ENCODE measurements at places on chromosomes 5 and 9.

DNA sequence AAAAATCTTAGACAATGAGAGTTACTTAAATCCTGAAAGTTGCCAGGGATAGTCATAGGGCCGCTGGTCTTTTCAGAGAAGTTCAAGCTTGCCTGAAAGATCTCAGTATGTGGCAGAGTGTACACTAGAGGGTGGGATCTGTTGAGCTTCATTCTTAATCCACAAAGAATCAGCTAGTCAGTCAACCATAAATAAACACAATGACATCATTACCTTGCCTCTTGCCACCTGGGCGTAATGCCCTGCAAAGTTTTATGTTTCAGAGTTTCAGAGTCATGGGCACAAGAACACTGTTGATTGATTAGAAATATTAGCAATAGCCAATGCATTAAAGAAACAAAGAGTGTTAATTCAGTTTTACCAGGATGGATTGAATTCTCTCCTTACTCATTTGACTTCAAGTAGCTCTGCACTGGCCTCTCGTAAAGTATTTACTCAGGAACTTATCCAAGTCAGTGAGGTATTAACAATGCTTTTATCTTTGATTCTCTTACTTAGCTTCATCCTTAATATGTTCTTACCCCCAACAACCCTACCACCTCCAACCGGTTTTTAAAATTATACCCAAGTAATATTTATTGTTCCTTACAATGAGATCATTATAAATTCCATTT, 14.3 kb upstream of the ANXA1 start:
- DNase-seq: no peak
- H3K27me3 ChIP-seq: no peaks in the 10 kb centered on the region
- peaks cover 13% of the 10 kb centered on the region for H3K4me1 ChIP-seq
- H3K36me3 ChIP-seq: no peaks in the 10 kb centered on the region
- H3K27ac ChIP-seq: no peak overlapping the region

- H3K4me1 ChIP-seq: no peaks in the 10 kb centered on the region
- H3K27me3 ChIP-seq: no peaks in the 10 kb centered on the region
- DNase-seq: no peak
- no peak overlapping the region for H3K4me3 ChIP-seq
- no peak overlapping the region for H3K27ac ChIP-seq
Observed at GRCh38 chr5:2105141-2105540, 222.4 kb upstream of the IRX4 start.

DNA sequence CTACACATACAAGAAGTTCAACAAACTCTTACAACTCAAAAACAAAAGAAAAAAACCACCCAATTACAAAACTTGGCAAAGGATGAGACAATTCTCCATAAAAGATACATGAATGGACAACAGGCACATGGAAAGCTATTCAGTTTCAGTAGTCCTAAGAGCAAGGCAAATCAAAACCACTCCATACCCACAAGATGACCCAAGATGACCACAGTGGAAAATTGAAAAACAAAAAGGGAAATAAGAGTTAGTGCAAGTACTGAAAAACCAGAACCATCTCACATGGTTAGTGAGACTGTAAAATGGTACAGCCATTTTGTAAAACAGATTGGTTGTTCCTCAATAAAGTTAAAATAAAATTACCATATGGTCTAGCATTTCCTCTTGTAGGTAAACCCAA, 287.1 kb upstream of the CDH9 start:
- H3K27me3 ChIP-seq: no peaks in the 10 kb centered on the region
- H3K4me3 ChIP-seq: no peak overlapping the region
- no peak for DNase-seq
- H3K36me3 ChIP-seq: no peaks in the 10 kb centered on the region

GRCh38 chr5:17383526-17383925, 114.5 kb upstream of the TAF11L2 start:
- no peak overlapping the region for H3K4me3 ChIP-seq
- H3K4me1 ChIP-seq: no peaks in the 10 kb centered on the region
- no peak overlapping the region for H3K27ac ChIP-seq
- no peaks in the 10 kb centered on the region for H3K27me3 ChIP-seq

DNA sequence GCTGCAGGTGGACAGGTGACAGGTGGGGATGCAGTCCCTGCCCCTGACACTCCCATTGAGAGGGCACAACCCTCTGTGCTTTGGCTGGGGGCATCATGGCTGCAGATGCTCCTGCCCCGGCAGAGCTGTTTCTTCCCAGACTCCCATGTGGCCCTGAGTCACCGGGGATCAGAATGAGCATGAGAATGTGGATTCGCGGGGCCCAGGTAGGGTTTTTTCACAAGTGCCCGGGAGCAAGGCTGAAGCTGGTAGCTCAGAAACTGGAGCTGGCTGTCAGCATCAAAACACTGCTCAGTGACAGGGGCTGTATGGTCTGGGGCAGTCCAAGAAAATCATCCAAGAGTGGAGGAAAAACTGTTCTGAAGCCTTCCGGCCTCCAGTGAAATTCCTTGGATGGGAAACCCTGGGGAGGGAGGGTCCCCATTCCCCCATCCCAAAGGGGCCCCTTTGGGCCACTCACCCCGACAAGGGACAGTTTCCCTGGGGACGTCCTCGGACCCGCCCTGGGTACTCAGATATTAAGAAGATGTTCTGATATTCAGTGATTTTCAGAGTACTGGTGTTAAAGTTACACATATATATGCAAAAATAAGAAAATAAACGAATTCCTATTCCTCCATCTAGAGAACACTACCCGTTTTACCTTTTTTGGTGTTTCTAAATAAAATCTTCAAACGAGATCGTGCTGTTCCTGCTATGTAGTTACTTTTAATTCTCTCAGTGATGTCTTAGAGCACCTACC, 120.1 kb upstream of the LPCAT1 start:
- H3K27ac ChIP-seq: no peak overlapping the region
- peak; percentile 40 for DNase-seq
- peaks cover 4% of the 10 kb centered on the region for H3K4me1 ChIP-seq
- no peaks in the 10 kb centered on the region for H3K36me3 ChIP-seq
- no peak overlapping the region for H3K4me3 ChIP-seq
- H3K27me3 ChIP-seq: peaks cover 21% of the 10 kb centered on the region

GRCh38 chr5:33422191-33422590, 18.6 kb upstream of the TARS1 start:
- H3K36me3 ChIP-seq: no peaks in the 10 kb centered on the region
- DNase-seq: no peak
- H3K27me3 ChIP-seq: no peaks in the 10 kb centered on the region
- no peak overlapping the region for H3K4me3 ChIP-seq
- no peak overlapping the region for H3K27ac ChIP-seq
- no peaks in the 10 kb centered on the region for H3K4me1 ChIP-seq

GRCh38 chr9:90176901-90177300, 465.7 kb downstream of the DIRAS2 start:
- H3K27ac ChIP-seq: no peak overlapping the region
- no peak for DNase-seq
- H3K27me3 ChIP-seq: no peaks in the 10 kb centered on the region
- no peak overlapping the region for H3K4me3 ChIP-seq
- H3K4me1 ChIP-seq: no peaks in the 10 kb centered on the region

- peak; percentile 45 for DNase-seq
- no peaks in the 10 kb centered on the region for H3K36me3 ChIP-seq
- no peak overlapping the region for H3K27ac ChIP-seq
- H3K27me3 ChIP-seq: no peaks in the 10 kb centered on the region
- no peak overlapping the region for H3K4me3 ChIP-seq
Observed at GRCh38 chr9:113632776-113633590, 169.5 kb downstream of the RGS3 start.

DNA sequence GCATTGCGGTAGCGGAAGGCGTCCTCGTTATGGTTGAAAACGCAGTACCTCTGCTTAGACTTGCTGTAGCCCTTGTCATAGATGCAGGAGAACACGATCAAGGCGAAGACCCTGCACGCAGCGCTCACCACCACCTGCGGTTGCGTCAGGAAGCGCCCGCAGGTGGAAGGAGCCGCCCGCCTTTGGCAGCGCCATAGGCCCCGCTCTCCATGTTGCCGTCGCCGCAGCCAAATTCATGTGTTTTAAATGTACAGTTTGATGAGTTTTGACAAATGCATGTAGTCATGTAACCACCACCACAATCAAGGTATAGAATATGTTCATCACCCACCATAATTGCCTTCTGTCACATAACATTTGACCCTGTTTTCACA, 84.9 kb upstream of the CEP78 start:
- no peak for DNase-seq
- H3K27me3 ChIP-seq: no peaks in the 10 kb centered on the region
- H3K36me3 ChIP-seq: no peaks in the 10 kb centered on the region
- H3K4me3 ChIP-seq: no peak overlapping the region
- H3K27ac ChIP-seq: no peak overlapping the region

- H3K36me3 ChIP-seq: no peaks in the 10 kb centered on the region
- H3K4me3 ChIP-seq: no peak within 1 kb of the TSS
- no peak within 1 kb of the TSS for H3K27ac ChIP-seq
- no peaks in the 10 kb centered on the region for H3K27me3 ChIP-seq
- no peaks in the 10 kb centered on the region for H3K4me1 ChIP-seq
- DNase-seq: no peak
Observed at GRCh38 chr5:137867664-137868063, at the start of gene MYOT. Gene MYOT, plus strand, starts transcription at chr5:137867860. Its CDS starts 2,792 bp downstream, at chr5:137870652.

DNA sequence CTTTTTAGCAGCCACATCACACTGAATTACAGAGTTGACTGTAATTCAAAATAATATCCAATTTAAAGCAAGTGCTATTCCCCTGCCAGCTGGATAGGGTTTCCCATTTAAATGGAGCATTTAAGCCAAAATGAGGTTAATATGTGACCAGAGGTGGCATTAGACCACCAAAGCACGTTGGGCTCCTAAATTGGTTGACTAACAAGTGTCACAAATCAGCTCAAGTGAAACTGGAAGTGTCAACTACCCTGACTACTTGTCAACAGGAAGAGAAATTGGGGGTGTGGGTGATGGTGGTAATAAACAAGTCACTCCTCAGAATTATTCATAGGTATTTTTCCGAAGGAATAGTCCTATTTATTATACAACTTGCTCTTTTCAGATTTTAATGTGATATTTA, 609.6 kb upstream of the TLE4 start:
- no peaks in the 10 kb centered on the region for H3K4me1 ChIP-seq
- H3K4me3 ChIP-seq: no peak overlapping the region

GRCh38 chr9:71741926-71742648, 26.2 kb downstream of the CEMIP2 start:
- no peak for DNase-seq
- H3K27ac ChIP-seq: peak overlapping the region; percentile 64
- peaks cover 47% of the 10 kb centered on the region for H3K36me3 ChIP-seq
- peaks cover 20% of the 10 kb centered on the region for H3K4me1 ChIP-seq
- H3K4me3 ChIP-seq: no peak overlapping the region

GRCh38 chr9:4746278-4747030, 5.5 kb upstream of the AK3 start:
- peaks cover 4% of the 10 kb centered on the region for H3K4me1 ChIP-seq
- H3K4me3 ChIP-seq: no peak overlapping the region
- no peaks in the 10 kb centered on the region for H3K27me3 ChIP-seq
- DNase-seq: no peak
- H3K27ac ChIP-seq: no peak overlapping the region

DNA sequence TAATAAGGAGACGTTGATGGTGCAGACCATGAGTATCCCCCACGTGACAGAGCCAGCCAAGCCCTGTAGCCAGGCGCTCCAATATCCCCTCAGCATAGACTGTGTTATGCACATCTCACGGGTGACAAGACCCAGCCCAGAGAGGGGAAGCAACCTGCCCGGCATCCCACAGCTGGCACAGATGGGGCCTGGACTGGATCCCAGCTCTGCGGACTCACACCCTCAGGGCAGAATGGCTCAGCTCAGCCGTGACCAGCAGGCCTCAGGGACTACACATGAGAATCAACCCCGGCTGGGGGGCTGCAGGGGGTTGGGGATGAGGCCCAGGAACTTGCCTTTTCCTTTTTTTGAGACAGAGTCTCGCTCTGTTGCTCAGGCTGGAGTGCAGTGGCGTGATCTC, 11.7 kb downstream of the FIBCD1 start:
- no peak overlapping the region for H3K27ac ChIP-seq
- H3K4me1 ChIP-seq: no peaks in the 10 kb centered on the region
- H3K4me3 ChIP-seq: no peak overlapping the region

DNA sequence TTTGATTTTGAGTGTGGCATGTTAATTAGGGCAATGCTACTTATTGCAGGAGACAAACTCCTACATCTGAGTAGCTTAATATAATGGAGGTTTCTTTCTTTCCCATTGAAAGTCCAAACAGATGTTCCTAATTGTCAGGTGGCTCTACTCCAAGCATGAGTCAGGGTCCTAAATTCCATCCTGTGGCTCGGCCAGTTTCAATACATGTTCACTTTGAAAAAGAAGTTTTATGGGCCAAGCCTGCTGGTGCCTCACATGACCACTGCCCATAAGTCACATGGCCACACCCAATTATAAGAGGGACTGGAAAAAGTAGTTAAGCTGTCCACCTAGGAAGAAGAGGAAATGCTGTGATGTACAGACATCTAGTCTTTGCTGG, 170.4 kb downstream of the ARRDC3 start:
- H3K4me1 ChIP-seq: peaks cover 13% of the 10 kb centered on the region
- DNase-seq: no peak
- H3K36me3 ChIP-seq: no peaks in the 10 kb centered on the region
- H3K27me3 ChIP-seq: no peaks in the 10 kb centered on the region

GRCh38 chr5:95822542-95823181, at the start of gene GLRX:
Gene GLRX, minus strand, starts transcription at chr5:95822726. Its CDS starts 64 bp downstream, at chr5:95822662.
- H3K4me1 ChIP-seq: peaks cover 60% of the 10 kb centered on the region
- H3K4me3 ChIP-seq: peak within 1 kb of the TSS; percentile 92
- peak; percentile 77 for DNase-seq
- H3K27me3 ChIP-seq: no peaks in the 10 kb centered on the region

- H3K36me3 ChIP-seq: no peaks in the 10 kb centered on the region
- DNase-seq: no peak
- H3K4me1 ChIP-seq: no peaks in the 10 kb centered on the region
- H3K27me3 ChIP-seq: no peaks in the 10 kb centered on the region
Observed at GRCh38 chr5:60437308-60437707, 262.7 kb downstream of the DEPDC1B start.

GRCh38 chr5:96347502-96348292, 85.4 kb downstream of the PCSK1 start:
- no peaks in the 10 kb centered on the region for H3K4me1 ChIP-seq
- no peak overlapping the region for H3K4me3 ChIP-seq
- DNase-seq: no peak
- no peaks in the 10 kb centered on the region for H3K36me3 ChIP-seq
- H3K27me3 ChIP-seq: no peaks in the 10 kb centered on the region

- DNase-seq: peak; percentile 71
- H3K27me3 ChIP-seq: no peaks in the 10 kb centered on the region
- no peak overlapping the region for H3K27ac ChIP-seq
- no peak overlapping the region for H3K4me3 ChIP-seq
- peaks cover 9% of the 10 kb centered on the region for H3K36me3 ChIP-seq
Observed at GRCh38 chr5:75457691-75458090, 53.7 kb downstream of the CERT1 start.

- H3K4me1 ChIP-seq: peaks cover 61% of the 10 kb centered on the region
- peak overlapping the region; percentile 60 for H3K27ac ChIP-seq
- peak; percentile 83 for DNase-seq
- H3K4me3 ChIP-seq: no peak overlapping the region
Observed at GRCh38 chr9:93127395-93127911, 6.6 kb downstream of the NINJ1 start.

DNA sequence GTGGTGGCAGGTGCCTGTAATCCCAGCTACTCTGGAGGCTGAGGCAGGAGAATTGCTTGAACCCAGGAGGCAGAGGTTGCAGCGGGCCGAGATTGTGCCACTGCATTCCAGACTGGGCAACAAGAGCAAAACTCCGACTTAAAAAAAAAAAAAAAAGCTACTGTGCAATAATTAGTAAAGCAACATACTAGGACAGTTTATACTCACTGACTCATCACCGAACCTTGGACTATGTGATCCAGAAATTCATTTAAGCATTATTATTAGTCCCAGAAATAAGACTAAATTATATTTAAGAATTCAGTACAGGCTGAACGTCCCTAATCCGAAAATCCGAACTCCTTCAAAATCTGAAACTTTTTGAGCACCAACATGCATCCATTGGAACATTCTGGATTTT, 37.8 kb downstream of the GOLPH3 start:
- no peak overlapping the region for H3K4me3 ChIP-seq
- no peaks in the 10 kb centered on the region for H3K27me3 ChIP-seq
- H3K36me3 ChIP-seq: peaks cover 63% of the 10 kb centered on the region
- no peak overlapping the region for H3K27ac ChIP-seq
- no peak for DNase-seq
